ENCODE measurements at places on chromosomes 1 and 21. TPM values are rescaled to one million over a fixed set of nuclear protein-coding genes. Genes with fewer than 3 reads are reported as not detected.

DNA sequence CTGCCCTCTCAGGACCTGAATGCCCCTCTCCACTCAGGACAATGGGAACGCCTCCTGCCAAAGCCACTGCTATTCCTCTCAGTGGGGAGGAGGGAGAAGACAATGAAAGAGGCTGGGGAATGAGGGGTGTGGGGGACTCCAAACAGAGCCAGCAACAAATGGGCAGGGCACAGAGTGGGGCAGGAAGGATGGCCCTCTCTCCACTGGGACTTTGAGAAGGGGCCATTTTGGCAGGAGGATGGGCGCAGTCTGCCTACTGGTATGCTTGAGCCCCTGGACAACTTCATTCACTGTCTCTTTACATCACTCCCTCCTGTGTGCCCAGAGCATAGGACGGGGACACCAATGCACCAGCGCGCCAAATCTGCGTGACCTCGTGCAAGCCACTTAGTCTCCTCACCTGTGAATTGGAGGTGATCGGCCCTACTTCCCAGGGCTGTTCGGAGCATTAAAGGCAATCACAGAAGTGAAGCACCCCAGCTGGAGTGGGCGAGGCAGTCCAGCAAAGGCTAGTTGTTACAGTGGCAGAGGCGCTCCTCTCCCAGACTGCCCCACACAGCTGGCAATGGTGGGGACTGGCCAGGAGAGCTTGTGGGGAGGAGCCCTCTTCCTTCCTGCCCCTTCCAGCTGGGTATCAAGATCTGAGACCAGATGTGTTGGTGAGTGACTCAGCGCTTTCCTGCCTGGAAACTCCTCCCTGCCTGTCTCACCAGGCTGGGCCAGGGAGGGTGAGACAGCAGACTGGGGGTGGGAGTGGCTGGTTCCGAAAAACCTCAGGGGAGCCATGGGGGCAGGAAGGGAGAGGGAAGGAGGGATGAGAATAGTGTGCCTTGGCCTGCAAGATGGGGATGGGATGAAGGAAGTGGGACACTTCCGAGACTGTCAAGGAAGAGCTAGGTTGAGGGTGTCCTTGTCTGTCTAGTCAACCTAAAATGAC lies 22.4 kb upstream of the SYNC start:
- DNase-seq, result no peak

GRCh38 chr1:53108646-53109580 lies 33.5 kb downstream of the SLC1A7 start:
- DNase-seq, result no peak

- DNase-seq, result no peak
Measured at GRCh38 chr1:226519716-226520598, 28.6 kb upstream of the STUM start.

- no peak for DNase-seq
Measured at GRCh38 chr1:241229216-241229615, 127.8 kb downstream of the RGS7 start.

IL6R gene
- 40.2 TPM for total RNA-seq

DNA sequence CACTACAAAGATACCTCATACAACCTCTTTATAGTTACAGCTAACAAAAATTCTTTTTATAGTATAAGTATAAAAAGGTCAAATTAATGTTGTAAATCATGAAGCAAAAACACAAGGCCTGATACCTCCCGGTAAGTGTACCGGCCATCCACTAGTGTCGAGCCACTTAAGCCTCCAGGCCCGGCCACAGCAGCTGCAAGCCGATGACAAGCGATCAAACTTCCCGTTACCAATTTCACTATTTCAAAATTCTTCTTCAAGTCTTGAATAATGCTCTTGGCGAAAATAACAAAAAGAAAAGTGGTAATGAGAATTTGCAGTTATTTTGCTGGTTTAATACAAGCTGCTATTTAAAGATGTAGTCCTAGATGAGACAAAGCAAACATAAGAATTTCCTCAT lies 67.6 kb downstream of the USP24 start:
- DNase-seq, result no peak

DNA sequence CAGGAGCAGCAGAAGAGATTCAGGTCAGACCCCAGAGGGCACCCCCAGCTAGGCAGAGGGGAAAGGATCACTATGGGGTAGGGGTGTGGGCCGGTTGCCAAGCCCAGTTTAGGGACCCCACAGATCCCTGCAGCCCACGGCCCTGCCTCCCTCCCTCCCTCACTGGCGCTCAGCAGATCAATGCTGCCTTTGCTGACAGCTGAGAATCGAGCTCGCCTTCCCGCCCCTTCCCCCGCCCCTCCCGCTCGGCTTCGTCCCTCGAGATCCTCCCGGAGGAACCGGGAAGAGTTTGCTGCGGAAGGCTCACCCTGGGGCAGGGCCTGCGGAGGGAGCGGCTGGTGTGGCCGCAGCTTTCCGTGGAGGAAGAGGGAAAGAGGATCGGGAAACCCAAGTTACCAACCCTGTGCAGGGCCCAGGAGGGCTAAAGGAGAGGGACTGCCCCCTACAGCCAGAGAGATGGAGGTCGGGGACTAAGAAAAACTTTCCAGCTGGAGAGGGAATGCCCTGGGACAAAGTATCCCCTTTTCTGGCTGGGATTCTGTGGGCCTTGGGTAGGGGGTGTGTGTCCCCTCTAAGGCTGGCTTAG lies 1.1 kb upstream of the KCNQ4 start:
- DNase-seq, result no peak

TNN gene
- 0.27 TPM for total RNA-seq

SPRR5 gene
- not detected for total RNA-seq

DNA sequence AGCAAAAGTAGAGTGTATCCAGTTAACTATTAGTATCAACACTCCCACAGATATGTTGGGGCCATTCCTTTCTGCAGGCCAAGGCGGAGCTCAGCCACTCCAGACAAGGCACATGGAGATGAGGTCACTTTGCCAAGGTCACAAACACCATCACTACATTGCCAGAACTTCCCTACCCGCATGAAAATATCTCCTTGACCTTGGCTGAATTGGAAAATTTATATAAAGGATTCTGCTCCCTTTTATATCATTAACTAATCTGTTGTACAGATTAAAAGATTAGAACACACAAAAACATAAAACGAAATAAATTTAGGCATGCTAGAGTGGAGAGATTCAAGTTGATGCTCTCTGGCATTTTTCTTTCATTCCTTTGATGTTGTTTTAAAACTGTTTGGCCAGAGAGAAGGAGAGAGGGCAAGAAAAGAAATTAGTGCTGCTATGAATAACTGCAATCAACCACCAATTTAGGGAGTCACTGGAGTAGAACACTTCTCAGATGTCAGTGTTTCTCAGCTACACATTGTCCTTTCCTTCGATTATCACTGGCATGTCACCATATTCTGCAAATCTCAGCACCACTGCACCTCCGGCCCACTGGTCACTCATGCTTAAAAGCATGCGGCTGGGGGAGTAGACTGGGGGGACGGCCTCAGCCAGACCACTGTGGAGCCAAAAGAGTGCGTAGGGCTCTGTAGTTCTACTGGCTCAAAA lies 78.7 kb upstream of the ATP1B1 start:
- DNase-seq, result no peak

GRCh38 chr1:156527584-156527983 lies 27.0 kb upstream of the MEF2D start:
- DNase-seq, result no peak

DNA sequence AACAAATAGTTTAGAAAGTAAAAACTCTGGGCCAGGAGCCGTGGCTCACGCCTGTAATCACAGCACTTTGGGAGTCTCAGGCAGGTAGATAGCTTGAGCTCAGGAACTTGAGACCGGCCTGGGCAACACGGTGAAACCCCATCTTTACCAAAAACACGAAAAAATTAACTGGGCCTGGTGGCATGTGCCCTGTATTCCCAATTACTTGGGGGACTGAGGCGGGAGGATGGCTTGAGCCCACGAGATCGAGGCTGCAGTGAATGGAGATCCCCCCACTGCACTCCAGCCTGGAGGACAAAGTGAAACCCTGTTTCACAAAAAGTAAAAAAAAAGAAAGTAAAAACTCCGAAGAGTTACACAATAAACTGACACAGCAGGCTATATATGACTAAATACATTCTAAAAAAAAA lies 10.6 kb downstream of the CEP170 start:
- no peak for DNase-seq

LCE1D gene
- total RNA-seq, result not detected

- no peak for DNase-seq
Measured at GRCh38 chr21:40472013-40472412, 374.9 kb downstream of the DSCAM start.

FOXD3 gene
- total RNA-seq, result 5.0 TPM

KCNE1 gene
- 1.8 TPM for total RNA-seq

IGSF21 gene
- 2.2 TPM for total RNA-seq

GRCh38 chr1:156803086-156803851 lies 13.4 kb downstream of the SH2D2A start:
- DNase-seq, result no peak

- no peak for DNase-seq
Measured at GRCh38 chr21:32463367-32463766, 50.9 kb downstream of the EVA1C start.

GRCh38 chr1:33070628-33071027 lies 10.3 kb upstream of the AZIN2 start:
- no peak for DNase-seq

DNA sequence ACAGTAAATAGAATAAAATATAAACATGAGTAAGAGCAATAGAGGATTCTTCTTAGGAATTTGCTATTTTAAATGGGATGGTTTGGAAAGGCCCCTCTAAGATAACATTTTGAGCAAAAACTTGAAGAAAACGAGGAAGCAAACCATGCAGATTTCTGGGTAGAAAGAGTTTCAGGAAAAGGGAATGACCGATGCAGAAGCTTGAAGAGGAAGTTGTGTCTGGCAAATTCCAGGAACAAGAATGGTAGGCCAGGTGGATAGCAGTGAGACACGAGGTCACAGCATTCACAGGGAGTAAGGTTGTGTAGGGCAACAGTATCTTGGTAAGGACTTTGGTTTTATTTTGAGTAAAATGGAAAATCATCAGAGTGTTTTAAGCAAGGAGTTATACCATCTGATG lies 108.9 kb downstream of the PEX14 start:
- no peak for DNase-seq

MCM3AP gene
- 92.8 TPM for total RNA-seq

GRCh38 chr21:29376556-29376955 lies 77.8 kb downstream of the BACH1 start:
- peak; percentile 67 for DNase-seq

GRCh38 chr1:151705146-151705545 lies 11.5 kb downstream of the CELF3 start:
- DNase-seq, result no peak

DNA sequence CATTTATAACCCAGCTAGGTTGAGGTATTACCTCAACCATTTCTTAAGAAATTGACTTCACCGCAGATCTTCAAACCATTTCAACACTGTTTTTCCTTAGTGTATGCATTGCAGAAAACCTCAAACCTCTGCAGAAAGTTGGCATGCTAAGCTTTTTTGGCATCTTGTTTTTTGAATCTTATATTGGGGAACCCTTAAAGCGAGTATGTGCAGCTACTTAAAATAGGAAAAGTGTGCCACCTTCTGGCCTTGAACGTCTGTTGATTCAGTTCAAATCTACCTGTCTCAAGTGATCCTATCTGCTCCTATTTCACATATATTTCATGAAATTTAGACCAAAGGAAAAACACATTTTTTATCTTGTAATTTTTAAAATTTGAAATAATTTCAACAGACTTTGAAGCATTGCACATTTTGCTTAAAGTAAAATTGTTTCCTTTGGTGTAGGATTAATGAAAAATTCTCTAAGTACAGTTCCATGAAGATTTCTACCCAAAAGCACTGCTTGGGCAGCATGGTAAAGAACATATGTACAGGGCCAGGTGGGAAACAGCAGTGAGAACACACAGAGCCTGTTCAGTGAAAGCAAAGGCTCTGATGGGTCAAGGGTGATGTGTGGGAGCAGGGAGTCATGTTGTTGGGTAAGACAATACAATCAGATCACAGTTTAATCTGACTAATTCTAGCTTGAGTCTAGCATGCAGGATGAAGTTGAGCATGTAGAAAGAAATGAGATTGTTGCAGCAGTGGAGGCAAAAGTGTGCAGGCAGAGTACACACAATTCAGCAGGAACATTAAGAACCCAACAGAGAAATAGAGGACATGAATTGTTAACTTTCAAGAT lies 17.2 kb downstream of the HENMT1 start:
- no peak for DNase-seq

GRCh38 chr1:4005431-4005830 lies 105.4 kb upstream of the C1orf174 start:
- no peak for DNase-seq

- peak; percentile 96 for DNase-seq
Measured at GRCh38 chr1:205227584-205228013, at the start of gene TMCC2. Gene TMCC2 (plus strand): TSS chr1:205227946. CDS start chr1:205228565, 619 bp downstream.

GBP4 gene
- total RNA-seq, result 4.4 TPM

ADAMTS1 gene
- 68.1 TPM for total RNA-seq

GRCh38 chr1:246086191-246086590 lies 420.9 kb downstream of the SMYD3 start:
- no peak for DNase-seq

GRCh38 chr1:205421798-205422197 lies at the start of gene LEMD1:
Gene LEMD1 (minus strand): TSS chr1:205422056. CDS start chr1:205420536, 1,520 bp downstream.
- DNase-seq, result no peak

DNA sequence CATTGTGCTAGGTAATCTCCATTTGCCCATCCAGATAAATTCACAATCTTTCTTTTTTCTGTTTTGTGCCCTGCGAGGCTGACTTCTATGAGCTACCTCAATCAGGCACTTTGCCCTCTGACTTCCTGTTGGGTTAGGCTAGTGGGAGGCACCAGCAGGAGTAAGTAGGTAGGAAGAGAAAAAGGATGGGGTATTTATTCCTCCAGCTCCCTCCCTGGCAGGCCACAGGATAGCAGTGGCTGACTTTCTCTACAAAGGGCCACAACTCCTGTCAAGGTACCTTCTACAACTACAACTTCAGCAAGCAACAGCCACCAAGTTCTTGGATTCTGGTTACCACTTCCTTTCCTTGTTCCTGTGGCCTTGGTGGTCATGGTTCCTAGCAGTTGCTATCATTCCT lies 18.8 kb upstream of the GORAB start:
- DNase-seq, result no peak

AMY1C gene
- total RNA-seq, result not detected

DNA sequence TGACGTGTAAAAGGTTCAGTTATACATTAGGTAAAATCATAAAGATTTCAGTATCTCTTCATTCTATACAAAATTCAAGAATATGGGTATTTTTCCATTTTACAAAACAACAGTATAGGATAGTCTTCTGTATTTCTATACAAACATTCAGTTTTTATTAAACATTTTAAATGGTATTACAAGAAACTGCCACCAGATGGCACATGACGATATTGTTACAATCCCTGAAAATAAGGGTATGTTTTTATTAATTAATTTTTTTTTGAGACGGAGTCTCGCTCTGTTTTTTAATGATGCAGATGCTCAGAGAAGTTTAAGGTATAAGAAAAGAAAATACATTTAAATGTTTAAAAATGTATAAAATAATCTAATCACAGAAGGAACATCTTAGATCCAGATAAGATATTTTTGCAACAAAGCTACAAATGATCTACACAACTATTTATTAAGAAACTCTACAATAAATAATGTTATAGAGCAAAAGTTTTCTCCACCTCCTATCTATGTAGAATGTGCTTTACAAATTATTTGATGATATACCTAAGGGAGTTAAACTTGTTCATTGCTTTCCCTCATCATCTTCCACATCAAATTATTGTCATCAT lies 23.5 kb upstream of the RSBN1 start:
- DNase-seq, result no peak

TUT4 gene
- total RNA-seq, result 50.7 TPM

Measured in sigmoid colon (tissue), 7 donors.